ENCODE measurements at places on chromosomes 13 and 19. TPM values are rescaled to one million over a fixed set of nuclear protein-coding genes. Genes with fewer than 3 reads are reported as not detected.

RAD23A gene
- 113 TPM for total RNA-seq

CBLC gene
- not detected for total RNA-seq

TNFSF9 gene
- total RNA-seq: 0.71 TPM

KLK10 gene
- not detected for total RNA-seq

BEST2 gene
- not detected for total RNA-seq

ZNF274 gene
- total RNA-seq: 32.7 TPM

PPFIA3 gene
- 3.1 TPM for total RNA-seq

ZIC5 gene
- not detected for total RNA-seq

NLRP11 gene
- total RNA-seq: not detected

PTPRH gene
- total RNA-seq: not detected

CYP2F1 gene
- not detected for total RNA-seq

Measured in activated naive CD4-positive, alpha-beta T cell treated with anti-CD3 and anti-CD28 coated beads, Interleukin-2, amount 10 ng/mL, durations not matched to agents 5 hours and 36 hours (primary cell).